ENCODE measurements at places on chromosomes 4 and X. TPM values are rescaled to one million over a fixed set of nuclear protein-coding genes. Genes with fewer than 3 reads are reported as not detected.

DNA sequence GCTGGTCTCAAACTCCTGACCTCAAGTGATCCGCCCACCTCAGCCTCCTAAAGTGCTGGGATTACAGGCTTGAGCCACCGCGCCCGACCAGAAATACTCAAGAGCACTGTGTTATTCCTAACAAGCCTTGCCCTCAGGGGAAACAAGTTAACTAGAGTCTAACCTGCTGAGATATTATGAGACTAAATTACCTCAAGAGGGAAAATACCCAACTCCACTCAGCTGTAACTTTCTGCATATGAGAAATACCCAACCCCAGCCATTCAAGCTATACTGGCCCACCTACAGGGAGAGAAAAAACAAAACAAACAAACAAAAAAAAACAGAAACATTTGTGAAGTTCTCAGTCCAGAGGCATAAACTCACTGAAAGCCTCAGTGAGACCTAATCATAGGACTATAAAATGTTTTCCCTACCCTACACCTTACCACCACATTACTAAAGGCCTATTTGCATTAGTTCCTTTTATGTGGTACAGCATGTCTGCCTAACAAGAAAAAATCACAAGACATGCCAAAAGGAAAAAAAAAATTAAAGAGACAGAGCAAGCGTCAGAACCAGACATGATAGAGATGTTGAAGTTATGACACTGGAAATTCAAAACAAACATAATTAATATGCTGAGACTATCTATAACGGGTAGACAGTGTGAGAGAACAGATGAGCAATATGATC is 876.0 kb downstream of the FSTL5 start:
- H3K4me3 ChIP-seq: no peak overlapping the region
- no peaks in the 10 kb centered on the region for H3K4me1 ChIP-seq
- no peak for DNase-seq
- no peak overlapping the region for H3K27ac ChIP-seq

- no peaks in the 10 kb centered on the region for H3K36me3 ChIP-seq
- peak; percentile 51 for DNase-seq
- H3K4me3 ChIP-seq: no peak overlapping the region
- H3K27ac ChIP-seq: no peak overlapping the region
- no peaks in the 10 kb centered on the region for H3K4me1 ChIP-seq
These were observed 300.2 kb downstream of the USP46 start for GRCh38 chr4:52358883-52359321.

- no peak overlapping the region for H3K27ac ChIP-seq
- DNase-seq: no peak
- no peak overlapping the region for H3K4me3 ChIP-seq
- H3K36me3 ChIP-seq: no peaks in the 10 kb centered on the region
- no peaks in the 10 kb centered on the region for H3K4me1 ChIP-seq
- H3K27me3 ChIP-seq: no peaks in the 10 kb centered on the region
These were observed 878.3 kb downstream of the FSTL5 start for GRCh38 chr4:161285461-161285860.

DNA sequence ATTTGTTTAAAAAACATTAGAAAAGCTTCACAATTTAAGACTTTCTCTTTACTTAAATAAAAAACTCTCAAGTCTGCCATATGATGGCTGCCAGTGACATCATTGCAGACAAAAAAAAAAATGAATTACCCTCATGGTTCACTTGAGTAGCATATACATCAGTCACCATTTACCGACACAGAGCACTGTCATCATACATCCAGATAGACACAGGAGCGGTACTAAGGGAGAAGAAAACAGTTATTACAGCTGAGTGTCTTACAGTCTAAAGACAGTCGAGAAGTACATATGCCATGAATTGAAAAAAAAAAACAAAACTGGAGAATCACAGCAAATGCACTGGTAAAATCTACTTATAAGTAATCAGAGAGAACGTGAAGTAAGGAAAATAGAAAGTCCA is 405.7 kb upstream of the GALNT7 start:
- H3K27ac ChIP-seq: no peak overlapping the region
- H3K4me3 ChIP-seq: no peak overlapping the region
- H3K36me3 ChIP-seq: no peaks in the 10 kb centered on the region
- no peak for DNase-seq

GRCh38 chr4:27271555-27271954 is 410.9 kb downstream of the STIM2 start:
- no peak overlapping the region for H3K27ac ChIP-seq
- no peak for DNase-seq
- H3K27me3 ChIP-seq: no peaks in the 10 kb centered on the region
- no peak overlapping the region for H3K4me3 ChIP-seq
- no peaks in the 10 kb centered on the region for H3K4me1 ChIP-seq

- H3K4me3 ChIP-seq: no peak overlapping the region
- H3K27me3 ChIP-seq: no peaks in the 10 kb centered on the region
- no peaks in the 10 kb centered on the region for H3K36me3 ChIP-seq
- no peak overlapping the region for H3K27ac ChIP-seq
- H3K4me1 ChIP-seq: no peaks in the 10 kb centered on the region
- no peak for DNase-seq
These were observed 15.6 kb upstream of the ART3 start for GRCh38 chr4:76058888-76059426.

GRCh38 chrX:151745651-151746050 is 11.1 kb downstream of the CNGA2 start:
- no peak overlapping the region for H3K4me3 ChIP-seq
- H3K36me3 ChIP-seq: no peaks in the 10 kb centered on the region
- H3K4me1 ChIP-seq: no peaks in the 10 kb centered on the region
- DNase-seq: no peak
- H3K27ac ChIP-seq: no peak overlapping the region
- peaks cover 2% of the 10 kb centered on the region for H3K27me3 ChIP-seq

GRCh38 chrX:110966839-110967238 is 129.2 kb upstream of the PAK3 start:
- DNase-seq: no peak
- no peaks in the 10 kb centered on the region for H3K4me1 ChIP-seq
- no peaks in the 10 kb centered on the region for H3K36me3 ChIP-seq

The ERCC6L gene
- 0.16 TPM for total RNA-seq

DNA sequence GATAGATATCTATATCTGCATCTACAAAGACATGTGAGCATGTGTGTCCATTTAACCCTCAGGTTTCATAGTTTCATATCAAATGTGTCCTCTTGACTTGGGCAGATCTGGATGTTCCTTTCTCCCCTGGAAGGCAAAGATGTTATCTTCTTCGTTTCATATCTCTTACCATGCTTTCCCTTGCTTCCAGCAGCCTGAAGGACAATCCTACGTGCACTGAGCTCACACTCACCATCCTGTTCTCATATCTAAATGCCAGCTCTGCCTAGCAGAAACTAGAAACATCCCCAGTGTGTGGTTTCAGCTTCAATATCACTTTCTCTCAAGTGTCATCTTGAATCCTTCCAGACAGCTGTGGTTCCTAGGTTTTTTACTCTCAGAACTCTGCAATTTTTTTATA is 66.2 kb downstream of the ZAR1 start:
- H3K27ac ChIP-seq: no peak overlapping the region
- H3K27me3 ChIP-seq: no peaks in the 10 kb centered on the region
- DNase-seq: no peak
- no peaks in the 10 kb centered on the region for H3K4me1 ChIP-seq
- H3K36me3 ChIP-seq: peaks cover 15% of the 10 kb centered on the region
- no peak overlapping the region for H3K4me3 ChIP-seq

- no peak overlapping the region for H3K27ac ChIP-seq
- no peak overlapping the region for H3K4me3 ChIP-seq
- no peaks in the 10 kb centered on the region for H3K27me3 ChIP-seq
These were observed 484.6 kb upstream of the INTU start for GRCh38 chr4:127148165-127148564.

The FRAS1 gene
- 31.5 TPM for total RNA-seq

- H3K27me3 ChIP-seq: no peaks in the 10 kb centered on the region
- no peak overlapping the region for H3K27ac ChIP-seq
- no peak overlapping the region for H3K4me3 ChIP-seq
- H3K36me3 ChIP-seq: no peaks in the 10 kb centered on the region
- DNase-seq: no peak
These were observed 293.5 kb upstream of the HS3ST1 start for GRCh38 chr4:11722223-11722622.

GRCh38 chr4:25174674-25175073 is 14.4 kb upstream of the SEPSECS start:
- no peak overlapping the region for H3K4me3 ChIP-seq
- no peak for DNase-seq
- no peaks in the 10 kb centered on the region for H3K27me3 ChIP-seq
- H3K4me1 ChIP-seq: no peaks in the 10 kb centered on the region

DNA sequence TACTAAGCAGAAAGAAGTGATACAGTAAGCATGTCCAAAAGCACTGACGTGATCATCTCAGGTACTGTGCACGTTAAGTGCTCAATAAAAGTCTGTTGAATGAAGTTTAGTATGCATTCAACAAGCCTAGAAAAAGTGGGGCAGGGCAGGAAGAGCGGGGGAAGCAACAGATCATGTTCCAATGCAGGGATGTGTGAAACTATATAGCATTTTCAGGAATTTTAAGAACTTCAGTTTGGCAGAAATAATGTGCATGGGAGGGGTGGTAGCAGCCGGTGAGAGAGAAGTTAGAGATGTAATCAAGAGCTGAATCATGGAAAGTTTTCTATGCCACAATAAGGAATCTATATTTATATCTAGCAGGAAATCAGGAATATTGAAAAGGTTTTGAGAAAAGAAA is 19.2 kb upstream of the CCNA2 start:
- no peak for DNase-seq
- H3K4me1 ChIP-seq: no peaks in the 10 kb centered on the region
- H3K4me3 ChIP-seq: no peak overlapping the region
- peaks cover 3% of the 10 kb centered on the region for H3K36me3 ChIP-seq

The CT47B1 gene
- total RNA-seq: not detected

DNA sequence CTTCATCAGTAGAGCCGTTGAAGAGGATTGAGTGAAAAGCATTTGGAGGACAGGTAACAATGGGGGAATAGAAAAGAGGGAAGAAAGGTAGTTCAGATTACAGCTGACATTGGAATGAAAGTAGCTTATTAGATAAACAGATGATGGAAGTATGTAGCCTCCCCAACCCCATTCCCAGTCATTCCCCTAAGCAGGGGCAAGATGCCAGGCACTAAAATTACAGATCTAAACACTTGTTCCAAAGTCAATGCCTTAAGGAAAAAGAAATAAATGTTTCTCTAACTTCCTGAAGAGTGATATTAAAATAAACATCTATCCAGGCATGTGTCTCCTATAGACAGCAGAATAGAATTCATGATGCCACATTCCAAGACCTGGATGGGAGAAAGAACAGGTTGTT is 350.8 kb downstream of the PDGFC start:
- no peak overlapping the region for H3K4me3 ChIP-seq
- H3K27me3 ChIP-seq: no peaks in the 10 kb centered on the region
- H3K27ac ChIP-seq: no peak overlapping the region
- H3K4me1 ChIP-seq: no peaks in the 10 kb centered on the region
- H3K36me3 ChIP-seq: no peaks in the 10 kb centered on the region

GRCh38 chr4:72886602-72887001 is 182.9 kb downstream of the COX18 start:
- H3K4me3 ChIP-seq: no peak overlapping the region
- no peak overlapping the region for H3K27ac ChIP-seq
- DNase-seq: no peak
- H3K4me1 ChIP-seq: no peaks in the 10 kb centered on the region
- no peaks in the 10 kb centered on the region for H3K36me3 ChIP-seq
- no peaks in the 10 kb centered on the region for H3K27me3 ChIP-seq

DNA sequence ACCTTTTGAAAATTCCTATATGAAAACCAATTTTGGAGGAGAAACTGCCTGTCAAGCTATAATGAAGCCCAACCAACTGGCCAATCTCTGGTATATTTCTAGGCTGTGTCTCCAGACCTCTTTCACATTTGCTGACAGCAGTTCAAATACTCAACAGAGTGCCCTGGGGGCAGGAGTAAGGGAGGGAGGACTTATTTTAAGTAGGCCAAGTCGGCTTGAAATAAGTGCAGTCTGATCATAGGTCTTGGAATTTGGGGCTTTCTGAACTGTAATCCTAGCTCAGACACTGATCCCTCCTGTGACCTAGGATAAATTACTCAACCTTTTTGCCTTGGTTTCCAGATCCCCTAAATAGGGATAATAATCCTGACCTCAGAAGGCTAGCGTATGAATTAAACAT is 59.4 kb upstream of the SLC7A11 start:
- no peak overlapping the region for H3K4me3 ChIP-seq
- H3K36me3 ChIP-seq: no peaks in the 10 kb centered on the region
- no peak overlapping the region for H3K27ac ChIP-seq
- DNase-seq: no peak
- H3K4me1 ChIP-seq: no peaks in the 10 kb centered on the region
- H3K27me3 ChIP-seq: no peaks in the 10 kb centered on the region

The IRS4 gene
- total RNA-seq: not detected

GRCh38 chr4:11469650-11470437 is 41.1 kb upstream of the HS3ST1 start:
- H3K4me3 ChIP-seq: no peak overlapping the region
- no peaks in the 10 kb centered on the region for H3K4me1 ChIP-seq
- DNase-seq: no peak
- no peaks in the 10 kb centered on the region for H3K36me3 ChIP-seq
- no peak overlapping the region for H3K27ac ChIP-seq

All from kidney (tissue), 22 donors.